Naive B cell (primary cell): ENCODE measurements at places on chromosomes 3 and 15.
A peak's percentile ranks its signal among the peaks of the same experiment; 100 is the strongest.

DNA sequence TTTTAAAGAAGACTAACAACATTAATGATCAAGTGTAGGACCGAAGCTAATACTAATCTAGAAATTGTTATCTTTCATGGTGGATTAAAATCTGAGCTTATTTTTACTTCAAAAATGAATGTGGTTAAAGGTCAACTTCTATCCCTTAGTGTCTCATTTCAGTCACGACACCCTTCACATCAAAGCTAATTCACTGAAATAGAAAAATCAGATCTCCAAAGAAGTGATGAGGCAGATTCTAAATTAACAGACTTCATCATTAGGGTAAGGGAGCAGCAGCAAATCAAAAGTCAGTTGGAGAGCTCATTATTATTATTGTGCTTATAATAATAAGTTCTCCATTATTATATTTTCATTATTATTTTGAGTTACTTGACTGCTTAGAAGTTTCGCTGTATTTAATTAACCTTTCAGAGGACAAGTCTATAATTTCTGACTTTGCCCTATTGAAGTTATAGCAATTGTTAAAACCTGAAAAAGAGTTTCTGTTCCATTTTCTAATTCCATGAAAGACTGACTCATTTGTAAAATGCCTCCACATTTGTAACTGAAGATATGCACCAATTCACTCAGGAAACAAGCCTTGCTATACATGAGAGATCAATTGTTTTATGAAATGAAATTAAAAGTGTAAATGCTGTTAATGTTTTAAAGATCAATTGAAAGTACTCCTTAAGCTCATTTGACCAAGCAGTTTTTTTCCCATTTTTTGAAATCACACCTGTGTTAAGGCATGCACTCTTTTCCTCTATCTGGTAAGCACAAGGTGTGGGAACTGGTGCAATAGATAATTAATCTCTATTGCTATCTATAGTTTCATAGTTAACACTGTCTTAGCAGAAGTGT lies 23.1 kb upstream of the CMC1 start:
- DNase-seq, result no peak

DNA sequence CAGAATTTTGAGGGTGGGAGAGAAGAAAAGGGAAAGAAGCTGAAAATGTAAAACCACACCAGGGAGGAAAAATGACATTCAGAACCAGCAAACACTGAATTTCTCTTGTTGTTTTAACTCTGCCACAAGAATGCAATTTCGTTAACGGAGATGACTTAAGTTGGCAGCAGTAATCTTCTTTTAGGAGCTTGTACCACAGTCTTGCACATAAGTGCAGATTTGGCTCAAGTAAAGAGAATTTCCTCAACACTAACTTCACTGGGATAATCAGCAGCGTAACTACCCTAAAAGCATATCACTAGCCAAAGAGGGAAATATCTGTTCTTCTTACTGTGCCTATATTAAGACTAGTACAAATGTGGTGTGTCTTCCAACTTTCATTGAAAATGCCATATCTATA lies 15.5 kb downstream of the GREM1 start:
- no peak for DNase-seq

GRCh38 chr3:118970819-118971218 lies 63.8 kb downstream of the IGSF11 start:
- no peak for DNase-seq

DNA sequence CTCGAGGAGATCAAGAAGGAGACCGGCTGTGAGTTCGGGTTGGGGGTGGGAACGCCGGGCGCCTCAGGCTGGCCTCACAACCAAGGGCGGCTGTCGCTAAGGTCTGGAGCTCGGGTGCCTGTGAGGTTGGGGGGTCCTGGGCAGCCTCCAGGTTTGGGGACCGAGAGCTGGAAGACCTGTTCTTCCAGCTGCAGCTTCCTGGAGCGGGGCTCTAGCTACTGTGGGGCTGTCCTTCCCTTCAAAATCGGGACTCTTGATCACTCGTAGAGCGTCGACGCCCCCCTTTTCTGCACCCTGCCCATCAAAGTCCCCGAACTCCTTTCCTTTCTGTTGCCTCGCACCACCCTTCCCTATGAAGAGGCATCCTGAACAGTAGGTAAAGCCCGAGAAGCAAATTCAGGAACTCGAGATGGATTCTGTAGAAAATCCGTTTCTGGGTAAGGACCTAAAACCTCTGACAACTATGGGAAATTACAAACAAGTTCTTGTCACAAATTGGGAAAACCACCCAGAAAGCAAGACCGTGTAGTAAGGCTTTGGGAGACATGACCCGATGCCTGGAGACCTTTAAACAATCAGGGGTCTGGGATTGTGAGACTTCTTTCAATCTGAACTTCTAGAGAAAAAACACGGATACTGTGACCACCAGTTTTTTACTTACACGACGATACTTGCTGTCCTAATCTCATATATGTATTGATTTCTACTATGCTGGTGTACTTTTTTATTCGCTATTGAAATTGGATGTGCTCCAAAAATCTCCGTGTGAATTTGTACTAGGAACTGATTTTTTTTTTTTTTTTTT lies 556 bp downstream of the CHP1 start:
- peak; percentile 5 for DNase-seq

DNA sequence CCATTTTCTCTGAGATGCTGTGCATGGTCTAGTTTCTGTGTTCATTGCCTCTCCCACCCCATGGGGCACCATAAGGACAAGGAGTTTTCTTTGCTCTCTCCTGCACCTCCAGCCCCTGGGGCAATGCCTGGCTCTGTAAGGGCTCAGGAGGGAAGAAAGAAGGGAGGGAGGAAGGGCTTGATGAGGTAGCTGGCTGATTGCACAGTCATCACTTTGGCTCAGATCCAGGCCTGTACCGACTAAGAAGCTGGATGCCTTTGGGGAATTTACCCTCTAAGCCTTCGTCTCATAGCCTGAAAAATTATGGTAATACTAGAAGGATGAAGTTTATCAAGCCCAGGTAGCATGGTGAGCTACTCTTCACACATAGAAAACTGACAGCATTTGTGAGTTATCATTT lies 382.9 kb downstream of the GABRG3 start:
- DNase-seq, result no peak

GRCh38 chr3:52481819-52482521 lies 13.2 kb upstream of the STAB1 start:
- no peak for DNase-seq

DNA sequence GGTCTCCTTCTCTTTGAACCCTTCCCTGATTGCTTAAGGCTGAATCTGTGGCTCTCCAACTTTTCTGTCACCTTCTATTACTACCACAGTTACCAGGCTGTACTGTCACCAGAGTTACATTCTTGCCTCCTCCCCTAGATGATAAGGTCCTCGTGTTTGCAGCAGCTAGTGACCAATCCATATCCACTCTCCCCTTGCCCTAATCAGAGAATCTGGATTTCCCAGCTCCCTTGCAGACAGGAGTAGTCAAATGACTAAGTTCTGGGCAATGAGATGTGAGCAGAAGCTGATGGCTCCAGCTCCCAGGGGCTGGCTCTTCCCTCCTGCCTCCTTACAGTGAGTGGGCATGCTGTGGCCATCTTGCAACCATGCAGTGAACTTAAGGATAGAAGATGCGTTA lies 95.4 kb upstream of the VGLL4 start:
- DNase-seq, result no peak

DNA sequence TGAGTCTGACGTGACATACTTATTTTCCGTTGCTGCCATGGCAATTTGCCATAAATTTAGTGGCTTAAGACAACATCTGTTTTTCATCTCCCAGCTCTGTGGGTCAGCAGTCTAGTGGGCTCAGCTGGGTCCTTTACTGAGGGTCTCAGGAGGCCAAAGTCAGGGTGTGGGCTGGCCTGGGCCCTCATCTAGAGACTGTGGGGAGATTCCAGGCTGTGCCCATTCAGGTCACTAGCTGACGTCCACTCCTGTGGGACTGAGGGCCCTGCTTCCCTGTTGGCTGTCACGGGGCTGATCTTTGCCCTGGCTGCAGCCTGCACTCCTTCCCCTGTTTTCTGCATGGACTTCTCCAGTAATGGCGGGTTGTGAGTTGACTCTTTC lies 19.1 kb downstream of the FGD5 start:
- no peak for DNase-seq

GRCh38 chr15:35618260-35619188 lies 72.6 kb upstream of the DPH6 start:
- DNase-seq, result no peak

DNA sequence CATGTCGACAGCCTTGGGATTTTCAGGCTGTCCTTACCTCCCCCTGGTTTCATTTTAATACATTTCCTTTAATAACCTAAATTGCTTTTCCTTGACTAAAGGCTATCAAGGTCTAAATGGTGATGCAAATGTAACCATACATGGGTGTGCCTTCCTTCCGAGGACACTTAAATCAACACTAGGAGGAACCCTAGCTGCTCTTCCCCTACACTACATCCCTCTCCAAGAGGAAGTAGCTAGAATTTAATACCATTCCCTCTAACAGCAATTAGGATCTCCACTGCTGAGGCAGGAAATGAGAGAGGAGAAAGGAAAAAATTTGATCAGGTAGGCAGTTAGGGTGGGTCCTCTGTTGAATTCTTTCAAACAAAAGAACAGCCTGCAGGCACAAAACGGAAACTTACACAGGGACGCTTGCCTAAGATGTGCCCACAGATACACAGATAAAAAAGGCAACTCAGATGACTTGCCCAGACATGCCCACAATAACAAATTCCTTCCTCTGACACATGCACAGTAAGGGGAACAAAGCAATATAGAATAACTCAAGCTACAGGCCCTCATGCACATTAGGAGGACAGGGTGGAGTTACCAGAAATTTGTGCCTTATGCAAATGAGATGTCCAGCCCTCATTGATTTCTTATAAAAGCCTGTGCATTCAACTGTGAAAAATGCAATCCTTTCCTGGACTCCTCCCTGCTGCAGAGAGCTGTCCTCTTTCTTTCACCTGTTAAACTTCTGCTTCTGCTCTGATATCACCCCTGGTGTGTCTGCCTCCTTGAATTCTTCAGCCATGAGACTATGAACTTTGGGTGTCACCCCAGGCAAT lies 1024.4 kb upstream of the CADM2 start:
- no peak for DNase-seq

DNA sequence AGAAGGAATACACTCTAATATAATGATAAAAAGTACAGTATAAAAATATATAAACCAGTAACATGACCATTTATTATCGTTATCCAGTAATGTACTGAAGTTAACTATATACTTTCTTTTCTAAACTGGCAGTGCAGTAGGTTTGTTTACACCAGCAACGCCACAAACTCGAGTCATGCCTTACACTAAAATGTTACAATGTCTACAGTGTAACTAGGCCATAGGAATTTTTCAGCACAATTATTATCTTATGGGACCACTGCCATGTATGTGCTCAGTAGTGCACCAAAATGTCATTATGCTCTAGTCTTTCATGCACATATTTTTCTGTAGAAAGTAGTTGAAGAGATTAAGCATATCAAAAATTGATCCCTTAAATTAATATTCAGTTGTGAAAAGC lies 609.8 kb upstream of the BCHE start:
- DNase-seq, result no peak

GRCh38 chr3:49644684-49645083 lies 29.5 kb upstream of the APEH start:
- no peak for DNase-seq

GRCh38 chr15:82774496-82774895 lies 31.4 kb downstream of the FSD2 start:
- no peak for DNase-seq

DNA sequence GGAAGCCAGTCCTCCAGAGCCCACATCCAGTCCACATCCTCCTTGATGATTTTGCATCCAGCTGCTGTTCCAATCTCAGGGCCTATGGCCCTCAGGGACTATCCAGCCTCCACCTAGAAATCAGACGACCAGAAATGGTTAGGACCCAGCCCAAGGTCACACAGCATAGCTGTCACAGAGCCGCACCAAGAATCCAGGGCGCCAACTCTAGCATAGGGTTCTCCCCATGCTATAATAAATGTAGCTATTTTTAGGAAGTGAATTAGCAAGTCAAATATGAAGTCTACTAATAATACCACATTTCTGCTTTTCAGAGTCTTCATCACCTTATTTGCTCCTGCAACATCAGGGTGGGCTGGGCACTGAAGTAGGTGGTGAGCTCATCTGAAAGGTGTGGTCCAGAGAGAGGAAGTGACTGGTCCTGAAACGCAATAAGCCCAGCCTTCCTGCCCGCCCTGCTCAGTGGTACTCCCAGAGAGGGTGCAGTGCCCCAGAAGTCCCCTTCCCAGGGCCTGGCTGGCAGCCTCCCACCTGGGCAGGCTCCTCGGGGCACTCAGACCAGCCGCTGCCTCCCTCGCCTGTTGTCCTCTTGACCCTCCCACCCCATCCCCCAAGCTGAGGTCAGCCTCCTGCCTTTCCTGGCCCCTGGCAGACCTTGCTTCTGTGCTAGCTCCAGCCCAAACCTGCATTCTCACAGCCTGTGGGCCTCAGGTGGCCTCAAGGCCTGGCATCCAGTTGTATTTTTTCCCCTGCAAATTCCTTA lies 17.6 kb upstream of the CYP11A1 start:
- DNase-seq, result peak; percentile 91

DNA sequence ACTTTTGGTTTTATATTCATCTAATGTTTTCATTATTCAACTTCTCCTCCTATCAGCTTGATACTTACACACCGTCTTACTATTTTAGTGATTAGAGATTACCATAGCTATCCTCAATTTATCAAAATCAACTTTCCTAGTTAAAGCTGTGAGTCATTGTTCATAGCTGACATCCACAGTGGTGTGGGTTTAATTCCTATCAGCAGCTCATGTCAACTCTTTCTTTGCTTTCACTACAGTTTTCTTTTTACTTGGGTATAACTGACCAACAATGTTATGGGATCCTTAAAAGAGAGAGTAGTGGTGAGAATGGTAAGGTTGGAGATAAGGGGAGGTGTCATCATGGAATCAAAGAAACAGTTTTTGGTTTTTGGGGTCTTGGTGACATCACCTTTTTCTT lies 112.7 kb downstream of the NFKBIZ start:
- no peak for DNase-seq

DNA sequence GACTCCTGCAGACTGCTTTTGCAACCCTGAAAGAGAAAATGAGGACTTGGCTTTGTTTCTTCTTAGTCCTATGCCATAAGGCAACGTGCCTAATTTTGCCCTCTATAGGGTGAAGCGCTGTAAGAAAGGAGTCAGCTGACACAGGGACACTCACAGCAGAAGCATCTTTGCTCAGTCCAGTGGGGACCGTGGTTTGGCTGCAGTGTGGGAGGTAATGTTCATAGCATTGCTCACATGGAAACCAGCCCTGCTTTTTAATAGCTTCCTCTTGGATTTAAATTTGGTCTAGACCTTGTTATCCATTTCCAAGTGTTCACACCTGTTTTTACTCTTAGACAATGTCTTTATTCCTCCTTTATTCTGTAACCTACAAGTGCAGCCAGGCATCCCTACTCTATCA lies 1032.1 kb downstream of the NTRK3 start:
- no peak for DNase-seq

- no peak for DNase-seq
Observed at GRCh38 chr3:184806567-184807271, 5.2 kb upstream of the VPS8 start.
